ENCODE measurements at places on chromosomes 12 and 14. TPM values are rescaled to one million over a fixed set of nuclear protein-coding genes. Genes with fewer than 3 reads are reported as not detected.

DNA sequence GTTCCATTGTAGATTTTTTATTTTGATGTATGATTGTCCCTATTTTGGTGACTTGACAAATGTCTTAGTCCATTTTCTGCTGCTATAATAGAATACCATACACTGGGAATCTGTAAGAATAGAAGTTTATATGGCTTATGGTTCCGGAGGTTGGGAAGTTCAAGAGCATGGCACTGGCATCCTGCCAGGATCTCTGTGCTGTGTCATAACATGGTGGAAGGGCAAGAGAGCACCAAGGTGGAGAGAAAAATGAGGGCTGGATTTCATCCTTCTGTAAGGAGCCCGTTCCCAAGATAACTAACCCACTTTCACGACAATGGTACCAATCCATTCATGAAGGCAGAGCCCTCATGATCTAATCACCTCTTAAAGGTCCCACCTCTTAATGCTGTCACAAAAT is 176.7 kb downstream of the TMEM132D start:
- no peak for DNase-seq

DNA sequence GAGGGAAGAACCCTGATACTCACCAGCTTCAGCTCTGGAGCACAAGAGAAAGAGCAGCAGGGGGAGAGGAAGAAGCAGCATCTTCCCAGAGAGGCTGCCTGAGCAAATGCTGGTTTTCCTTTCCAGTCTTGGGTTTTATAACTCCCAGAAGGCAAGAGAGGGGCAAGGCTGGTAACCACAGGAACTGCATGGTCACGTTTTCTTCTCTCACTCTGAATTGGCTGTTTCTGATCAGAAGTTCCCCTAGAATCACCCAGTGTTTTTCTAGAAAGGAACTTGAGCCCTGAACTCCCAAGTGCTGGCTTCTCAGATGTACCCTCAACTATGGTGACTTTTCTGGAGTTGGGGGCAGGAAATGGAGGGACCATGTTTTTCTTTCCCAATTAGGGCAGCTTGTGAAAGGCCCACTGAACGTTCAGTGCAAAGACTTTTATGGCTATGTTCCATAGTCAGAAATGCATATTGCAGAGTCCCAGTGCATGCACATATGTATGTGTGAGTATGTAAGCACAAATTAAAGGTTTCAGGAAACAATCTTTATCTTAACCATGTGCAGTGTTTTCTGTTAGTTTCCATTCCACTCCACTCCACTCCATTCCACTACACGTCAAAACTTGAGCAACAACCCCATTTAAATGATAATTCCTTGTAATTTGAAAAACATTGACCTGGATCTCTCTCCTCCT is at the start of gene CMA1:
Gene CMA1, minus strand, starts transcription at position 111 of the 686 bp plus-strand sequence. Its CDS starts 30 bp downstream, at position 81.
- DNase-seq: no peak

- DNase-seq: no peak
Observed at GRCh38 chr12:3972576-3972975, 99.4 kb upstream of the PARP11 start.

- DNase-seq: no peak
Observed at GRCh38 chr12:48015954-48016353, 11.7 kb upstream of the COL2A1 start.

KLRC3 gene
- 2.2 TPM for total RNA-seq

SMCO3 gene
- total RNA-seq: not detected
